ENCODE measurements at places on chromosomes 3 and 15. TPM values are rescaled to one million over a fixed set of nuclear protein-coding genes. Genes with fewer than 3 reads are reported as not detected.

DNA sequence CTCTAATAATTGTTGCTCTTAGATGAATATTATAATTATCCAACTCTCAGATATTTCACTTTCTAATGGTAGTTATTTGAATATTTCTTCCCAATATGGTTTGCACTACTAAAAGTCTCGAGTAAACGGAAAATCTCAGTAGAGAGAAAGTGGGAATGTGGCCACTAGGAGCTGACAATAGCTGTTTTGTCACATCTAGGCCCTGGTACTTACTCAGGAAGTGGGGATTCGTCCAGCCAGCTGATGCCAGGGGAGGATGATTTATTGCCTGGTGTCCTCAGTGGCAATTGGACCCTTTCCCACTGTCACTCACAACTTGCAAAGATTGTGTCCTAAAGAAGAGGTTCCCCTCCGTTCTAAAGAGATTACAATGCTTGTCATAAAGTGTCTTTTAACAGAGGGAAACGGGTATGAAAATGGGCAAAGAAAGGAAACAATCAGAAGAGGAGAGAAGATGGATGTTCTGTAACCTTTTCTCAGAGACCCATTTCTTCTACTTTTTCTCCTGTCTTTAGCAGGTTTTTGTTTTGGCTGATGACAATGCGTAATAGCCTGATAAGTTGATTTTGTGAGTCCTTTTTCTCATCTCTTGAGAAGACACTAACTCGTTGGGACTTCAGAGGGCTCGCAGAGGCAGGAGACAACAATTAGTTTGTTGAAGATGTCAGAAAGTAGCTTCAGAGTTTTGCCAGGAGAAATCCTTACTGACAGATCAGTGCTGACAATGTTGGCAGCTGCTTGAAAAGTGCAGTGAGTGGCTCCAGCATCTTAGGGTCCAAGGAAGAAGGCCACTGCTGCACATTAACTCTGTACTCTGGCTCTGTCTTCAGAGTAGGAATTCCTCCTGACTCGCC lies 320.6 kb downstream of the MECOM start:
- no peak for DNase-seq

- DNase-seq: no peak
These were observed 306.4 kb downstream of the RORA start for GRCh38 chr15:60922736-60923135.

Gene RCCD1
- total RNA-seq: 15.3 TPM

- DNase-seq: peak; percentile 60
These were observed 42.7 kb upstream of the PRICKLE2 start for GRCh38 chr3:64267721-64268604.

DNA sequence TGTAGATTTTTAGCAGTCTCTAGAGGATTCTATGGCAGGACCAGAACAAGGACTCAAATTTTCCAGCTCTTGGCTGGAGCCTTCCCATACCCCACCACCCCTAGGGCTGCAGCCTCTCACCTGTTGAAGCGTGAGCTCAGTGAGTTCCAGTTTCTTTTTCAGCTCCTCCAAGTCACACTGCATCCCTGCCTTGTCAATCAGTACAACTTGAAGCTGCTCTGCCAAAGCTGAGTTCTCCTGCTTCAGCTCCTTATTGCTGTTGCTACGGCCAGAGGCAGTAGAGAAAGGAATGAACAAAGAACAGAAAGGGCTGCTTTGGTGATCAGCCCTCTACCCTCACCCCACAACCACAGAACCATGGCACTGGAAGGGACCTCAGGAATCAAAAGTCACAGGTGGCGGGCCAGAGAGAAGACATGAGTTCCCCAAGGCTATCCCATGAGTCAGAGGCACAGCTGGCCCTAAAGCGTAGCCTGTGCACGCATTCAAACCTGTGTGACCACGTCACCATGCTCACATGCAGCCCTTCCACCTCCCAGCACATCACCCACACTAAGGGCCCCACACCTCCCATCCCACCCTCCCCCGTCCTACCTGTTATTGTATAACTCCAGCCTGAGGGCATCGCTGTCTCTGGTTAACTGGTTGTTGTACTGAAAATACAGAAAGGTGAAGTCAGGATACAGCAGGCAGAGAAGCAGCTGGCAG lies 83.3 kb upstream of the C2CD4B start:
- DNase-seq: no peak

DNA sequence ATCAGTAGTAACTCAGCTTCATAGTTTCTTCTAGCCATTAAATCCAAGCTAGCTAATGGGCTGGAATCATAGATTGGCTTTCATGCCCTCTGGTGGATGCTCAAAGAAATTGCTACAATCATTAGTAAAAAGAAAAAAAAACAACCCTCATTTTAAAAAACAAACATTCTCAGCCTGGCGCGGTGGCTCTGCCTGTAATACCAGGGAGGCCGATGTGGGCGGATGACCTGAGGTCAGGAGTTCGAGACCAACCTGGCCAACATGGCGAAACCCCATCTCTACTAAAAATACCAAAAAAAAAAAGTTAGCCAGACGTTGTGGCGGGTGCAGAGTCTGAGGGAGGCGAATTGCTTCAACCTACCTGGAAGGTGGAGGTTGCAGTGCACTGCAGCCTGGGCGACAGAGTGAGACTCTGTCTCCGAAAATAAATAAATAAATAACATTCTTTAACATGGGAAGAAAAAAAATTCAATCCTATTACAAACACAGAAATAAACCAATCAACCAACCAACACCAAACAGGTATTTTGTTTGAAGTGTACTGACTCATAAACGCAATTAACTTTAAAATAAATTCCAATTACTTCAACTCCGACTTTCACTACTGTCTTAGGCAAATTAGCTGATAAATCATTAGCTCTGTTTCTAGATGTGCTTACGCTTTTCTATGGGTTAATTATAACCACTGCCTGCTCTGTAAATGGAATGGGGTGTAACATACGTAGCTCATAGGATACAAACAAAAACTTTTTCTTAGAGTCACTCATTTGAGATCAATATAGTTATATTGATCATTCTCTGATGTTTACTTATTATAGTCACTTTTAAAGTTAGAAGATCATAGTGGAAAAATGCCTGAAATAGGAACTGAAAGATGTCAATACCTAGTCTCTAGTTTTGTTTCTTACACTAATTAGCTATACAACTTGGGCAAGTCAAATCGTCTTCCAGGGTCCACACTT lies 24.9 kb downstream of the TMEM207 start:
- no peak for DNase-seq

DNA sequence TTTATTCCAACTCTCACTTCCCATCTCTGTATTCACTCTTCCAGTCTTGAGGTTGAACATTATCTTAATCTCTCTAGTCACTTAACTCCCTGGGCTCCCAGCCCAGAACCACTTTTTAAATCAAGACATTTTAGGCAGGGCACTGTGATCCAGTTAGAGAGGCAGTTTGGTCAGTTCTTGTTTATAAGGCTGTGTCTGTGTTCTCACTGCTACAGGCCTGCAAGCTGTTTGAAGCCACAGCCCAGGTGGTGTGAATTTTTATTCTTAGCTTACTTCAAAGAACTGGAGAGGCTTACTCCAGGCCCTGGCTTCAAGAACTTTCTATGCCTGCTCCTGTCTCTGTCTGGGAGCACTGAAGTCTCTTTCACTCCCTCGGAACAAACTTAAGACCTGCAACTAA lies 906.1 kb downstream of the CADM2 start:
- no peak for DNase-seq

DNA sequence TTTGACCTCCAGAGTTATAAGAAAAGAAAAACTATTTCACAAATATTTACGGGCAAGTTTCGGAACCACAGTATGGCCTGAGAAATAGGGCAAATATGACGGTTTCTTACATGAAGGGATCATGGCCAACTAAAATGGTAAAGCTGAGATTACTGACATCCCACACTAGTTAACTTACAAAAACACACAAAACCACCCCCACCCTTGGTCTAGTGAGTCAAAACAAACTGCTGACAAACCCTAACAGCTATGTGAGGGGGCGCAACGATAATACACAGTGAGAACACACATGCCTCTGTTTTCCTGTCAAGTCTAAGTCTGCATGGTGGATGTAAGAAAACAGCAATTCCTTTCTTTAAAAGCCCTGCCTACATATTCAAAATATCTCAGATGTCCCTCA lies 32.3 kb downstream of the CBLB start:
- DNase-seq: no peak

Gene FILIP1L
- total RNA-seq: 6.7 TPM

- DNase-seq: no peak
These were observed 228.3 kb downstream of the EPHA3 start for GRCh38 chr3:89335693-89336092.

Gene CHRD
- total RNA-seq: 2.1 TPM

DNA sequence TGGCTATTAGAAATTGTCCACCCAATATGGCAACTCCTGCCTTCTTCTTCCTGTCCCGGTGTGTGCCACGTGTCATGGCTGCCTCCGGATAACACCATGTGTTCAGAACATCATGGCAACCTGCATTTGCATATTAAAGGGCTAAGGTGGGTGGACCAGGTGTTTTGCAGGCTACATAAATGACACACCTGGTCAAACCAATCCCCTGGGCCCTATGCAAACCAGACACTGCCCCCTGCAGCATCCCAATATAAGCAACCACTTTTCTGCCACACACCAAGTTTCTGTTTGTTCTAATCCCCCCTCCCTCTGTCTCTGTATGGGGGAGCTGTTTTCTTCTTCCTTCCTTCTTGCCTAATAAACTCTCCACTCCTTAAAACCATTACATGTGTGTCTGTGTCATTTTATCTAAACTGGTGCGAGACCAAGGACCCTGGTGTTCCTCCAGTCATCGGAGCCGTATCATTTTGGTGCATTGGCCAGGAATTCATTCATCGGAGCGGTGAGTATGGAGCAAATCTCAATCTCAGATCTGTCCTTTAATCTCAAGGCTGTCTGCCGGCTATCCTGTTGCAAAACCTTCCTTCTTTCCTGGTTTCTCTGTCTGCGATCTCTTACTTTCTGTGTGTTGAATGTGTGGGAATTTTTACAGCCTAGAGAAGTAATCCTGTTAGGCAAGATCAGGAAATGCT lies 44.5 kb downstream of the NCEH1 start:
- no peak for DNase-seq

- DNase-seq: no peak
These were observed 50.4 kb downstream of the GHSR start for GRCh38 chr3:172397716-172398405.

Gene GASK1A
- 2.5 TPM for total RNA-seq

All from left colon (tissue), 2 donors.